ENCODE measurements at places on chromosomes 3 and 15.

DNA sequence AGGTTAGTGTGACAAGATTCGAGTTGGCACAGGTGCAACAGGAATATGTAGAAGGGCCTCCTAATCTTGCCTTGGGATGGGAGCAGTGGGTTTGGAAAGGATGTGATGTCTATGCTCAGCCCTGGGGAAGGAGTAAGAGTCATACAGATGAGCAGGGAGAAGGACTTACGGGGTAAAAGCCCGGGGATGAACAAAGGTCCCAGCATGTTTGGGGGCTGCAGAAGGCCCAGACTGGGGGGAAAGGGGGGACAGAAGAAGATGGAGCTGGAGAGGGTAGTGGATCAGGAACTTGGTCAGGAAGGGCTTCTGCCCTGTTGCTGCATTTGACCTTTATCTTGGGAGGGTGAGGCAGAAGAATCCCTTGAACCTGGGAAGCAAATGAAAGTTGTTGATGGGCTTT lies 240.1 kb upstream of the ST8SIA2 start:
- DNase-seq, result no peak

DNA sequence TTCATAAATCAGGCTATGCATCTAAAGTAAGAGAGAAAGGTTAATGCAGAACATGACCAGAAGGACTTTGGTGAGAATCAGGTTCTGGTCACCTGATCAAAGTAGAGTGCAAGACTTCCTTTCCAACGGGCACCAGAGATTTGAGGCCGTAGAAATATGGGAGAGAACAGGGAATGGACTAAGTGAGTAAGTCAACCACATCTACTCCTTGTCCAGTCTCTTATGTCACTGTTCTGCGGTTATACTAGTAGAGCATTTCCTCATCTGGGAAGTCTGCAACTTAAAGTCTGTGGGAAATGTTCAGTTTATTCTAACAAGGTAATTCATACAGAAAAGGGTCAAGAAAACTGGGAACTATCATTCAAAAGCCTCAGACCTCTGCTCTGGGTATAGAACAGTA lies 232.8 kb downstream of the CPNE4 start:
- no peak for DNase-seq

- DNase-seq, result no peak
These were observed 16.6 kb upstream of the EHHADH start for GRCh38 chr3:185270262-185270955.

DNA sequence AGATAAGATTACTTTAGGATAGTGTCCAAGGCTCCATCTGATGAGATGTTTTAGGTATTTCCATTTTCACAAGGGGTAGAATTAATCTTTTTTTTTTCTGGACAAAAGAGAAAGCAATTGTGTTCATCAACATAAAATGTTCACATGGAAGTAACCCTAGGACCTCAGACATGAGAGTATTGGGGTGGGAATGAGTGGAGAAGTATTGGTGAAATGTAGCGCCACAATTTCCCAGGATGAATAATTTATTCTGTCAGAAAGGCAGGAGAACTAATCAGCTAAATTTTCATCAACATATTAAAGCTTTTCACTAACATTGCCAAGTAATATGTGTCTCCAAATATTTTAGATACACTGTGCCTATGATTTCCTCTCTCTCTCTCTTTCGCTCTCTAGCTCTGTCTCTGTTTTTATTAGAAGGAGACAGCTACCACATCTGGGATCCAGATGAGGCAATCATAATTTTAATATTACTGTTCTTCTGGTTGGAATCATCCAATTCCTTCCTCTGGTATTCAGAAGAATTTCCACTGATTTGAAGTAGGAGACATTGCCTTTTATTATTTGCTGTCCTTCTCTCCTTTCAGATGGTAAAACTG lies 21.6 kb upstream of the ZNF280D start:
- no peak for DNase-seq

DNA sequence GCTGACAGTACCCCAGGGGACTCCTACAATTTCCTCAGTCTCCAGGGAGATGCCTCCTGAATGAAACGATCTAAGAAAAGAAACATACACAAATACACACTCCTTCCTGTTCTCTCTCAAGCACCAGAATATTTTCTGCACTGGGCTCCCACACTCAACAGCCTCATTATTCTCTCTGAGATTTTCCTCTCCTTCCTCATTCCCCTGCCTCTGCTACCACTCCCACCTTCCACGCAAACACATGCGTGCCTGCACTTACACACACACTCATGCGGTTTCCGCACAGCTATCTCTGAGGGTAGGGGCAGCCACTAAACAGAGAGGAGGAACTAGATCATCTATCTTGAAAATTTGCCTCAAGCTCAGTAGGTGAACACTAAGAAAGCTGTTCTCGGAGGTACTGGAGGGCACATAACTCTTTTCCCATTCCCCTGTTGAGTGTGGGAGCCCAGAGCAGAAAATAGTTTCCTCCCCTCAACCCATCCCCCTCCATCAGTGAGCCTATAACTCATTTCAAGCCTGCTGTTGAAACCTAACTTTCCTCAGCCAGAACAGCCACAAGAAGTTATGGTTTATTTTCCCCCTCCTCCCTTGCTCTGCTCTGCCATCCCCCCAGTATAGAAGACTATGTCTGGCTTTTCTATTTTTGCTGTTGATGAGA lies 30.5 kb upstream of the TIPARP start:
- peak; percentile 32 for DNase-seq

DNA sequence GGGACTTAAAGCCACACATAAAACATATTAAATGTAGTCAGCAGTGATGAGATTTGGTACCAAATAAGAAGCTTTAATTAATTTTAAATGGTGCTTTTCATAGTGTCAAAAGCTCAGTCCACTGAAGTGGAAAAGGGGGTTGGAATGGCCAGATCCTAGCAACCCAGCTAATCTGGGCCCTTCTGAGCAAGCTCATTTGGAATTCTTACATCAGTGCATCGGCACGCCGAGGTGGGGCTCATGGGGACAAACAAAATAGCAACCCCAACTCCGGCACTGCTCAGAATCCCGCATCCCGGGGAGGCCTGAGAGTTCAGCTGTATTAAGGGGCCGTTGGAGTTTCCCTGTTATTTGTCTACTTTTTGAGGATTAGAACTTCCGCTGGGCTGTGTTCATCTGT lies 526.4 kb downstream of the SOX2 start:
- DNase-seq, result no peak

- DNase-seq, result no peak
These were observed 108.1 kb upstream of the THBS1 start for GRCh38 chr15:39472621-39473297.

- no peak for DNase-seq
These were observed 1.4 kb downstream of the WNT7A start for GRCh38 chr3:13878281-13879101.

- no peak for DNase-seq
These were observed 276.1 kb upstream of the GOLGA6L4 start for GRCh38 chr15:83959477-83959876.

DNA sequence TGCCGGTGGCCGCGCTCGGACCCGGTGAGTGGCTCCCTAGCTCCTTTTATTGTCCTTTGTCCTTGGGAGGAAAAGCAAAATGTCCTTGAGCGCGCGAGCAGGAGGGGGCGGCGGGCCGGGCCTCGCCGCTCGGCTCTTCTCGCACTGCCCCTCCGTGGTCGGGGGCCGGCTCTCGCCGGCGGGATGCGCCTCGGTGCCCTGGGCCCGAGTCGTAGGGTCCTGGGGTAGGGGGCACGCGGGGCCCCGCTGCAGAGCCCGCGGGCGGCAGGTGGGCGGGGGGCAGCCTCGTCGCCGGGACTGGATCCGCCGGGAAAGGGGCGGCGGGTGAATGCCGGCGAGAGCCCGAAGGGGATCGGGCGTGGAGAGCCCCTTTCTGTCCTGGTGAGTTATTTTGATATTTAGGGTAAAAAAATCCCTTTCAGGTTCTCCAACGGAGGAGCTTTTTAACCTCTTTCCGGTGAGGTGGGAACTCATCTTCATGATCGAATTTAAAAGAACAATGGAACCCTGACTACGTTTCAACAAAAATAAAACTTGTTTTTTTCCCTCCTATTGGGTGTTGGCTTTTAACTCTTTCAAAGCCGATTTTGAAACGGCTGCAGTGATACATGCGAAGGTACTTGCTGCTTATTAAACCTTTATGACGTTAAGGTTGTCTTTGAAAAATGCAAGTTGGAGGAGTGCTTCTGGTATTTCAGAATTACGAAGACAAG lies 16.8 kb upstream of the CHD2 start:
- DNase-seq, result no peak

GRCh38 chr15:49624056-49624455 lies 3.2 kb downstream of the DTWD1 start:
- no peak for DNase-seq

DNA sequence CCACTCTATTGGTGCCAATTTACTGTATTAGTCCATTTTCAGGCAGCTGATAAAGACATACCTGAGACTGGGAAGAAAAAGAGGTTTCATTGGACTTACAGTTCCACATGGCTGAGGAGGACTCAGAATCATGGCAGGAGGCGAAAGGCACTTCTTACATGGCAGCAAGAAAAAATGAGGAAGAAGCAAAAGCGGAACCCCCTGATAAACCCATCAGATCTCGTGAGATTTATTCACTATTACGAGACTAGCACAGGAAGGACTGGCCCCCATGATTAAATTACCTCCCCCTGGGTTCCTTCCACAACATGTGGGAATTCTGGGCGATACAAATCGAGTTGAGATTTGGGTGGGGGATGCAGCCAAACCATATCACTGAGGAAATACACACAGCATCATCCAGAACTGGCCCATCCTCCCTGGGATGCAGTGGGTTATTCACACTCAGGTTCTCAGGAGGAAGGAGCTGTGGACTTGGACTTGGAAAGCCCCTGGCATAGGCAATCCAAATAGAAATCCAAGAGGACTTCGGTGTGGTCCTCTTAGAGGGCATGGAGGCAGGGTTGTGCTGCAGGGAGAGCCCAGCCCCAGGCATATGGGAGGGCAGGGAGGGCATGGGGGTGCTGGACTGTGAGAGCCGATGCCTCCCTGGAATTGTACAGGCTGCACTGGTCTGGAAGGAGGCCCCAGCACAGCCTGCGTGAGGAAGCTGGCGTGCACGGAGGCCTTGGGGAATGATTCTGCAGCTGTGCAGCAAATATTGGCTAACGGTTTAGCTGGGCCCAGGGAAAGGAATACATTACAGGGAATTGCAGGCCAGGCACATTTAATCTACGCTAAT lies 62.9 kb downstream of the EFCAB12 start:
- no peak for DNase-seq

DNA sequence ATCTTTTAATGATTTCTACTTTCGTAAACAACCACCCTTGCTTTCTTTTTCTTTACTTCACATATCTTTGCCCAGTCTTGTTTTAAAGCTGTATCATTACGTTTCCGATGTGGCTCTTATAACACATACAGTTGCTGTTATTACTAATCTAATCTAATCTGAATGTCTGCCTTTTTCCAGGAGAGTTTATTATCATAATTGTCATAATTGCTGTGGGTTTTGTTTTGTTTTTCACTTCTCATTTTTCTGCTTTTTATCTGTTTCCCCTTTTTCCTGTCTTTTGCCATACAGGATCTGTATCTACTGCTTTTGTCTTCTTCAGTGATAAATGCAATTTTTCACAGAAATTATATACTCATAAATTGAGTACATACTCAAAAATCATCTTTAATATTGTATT lies 24.9 kb downstream of the HACL1 start:
- no peak for DNase-seq

- DNase-seq, result peak; percentile 7
These were observed 1.4 kb upstream of the MAGEL2 start for GRCh38 chr15:23648920-23649515.

DNA sequence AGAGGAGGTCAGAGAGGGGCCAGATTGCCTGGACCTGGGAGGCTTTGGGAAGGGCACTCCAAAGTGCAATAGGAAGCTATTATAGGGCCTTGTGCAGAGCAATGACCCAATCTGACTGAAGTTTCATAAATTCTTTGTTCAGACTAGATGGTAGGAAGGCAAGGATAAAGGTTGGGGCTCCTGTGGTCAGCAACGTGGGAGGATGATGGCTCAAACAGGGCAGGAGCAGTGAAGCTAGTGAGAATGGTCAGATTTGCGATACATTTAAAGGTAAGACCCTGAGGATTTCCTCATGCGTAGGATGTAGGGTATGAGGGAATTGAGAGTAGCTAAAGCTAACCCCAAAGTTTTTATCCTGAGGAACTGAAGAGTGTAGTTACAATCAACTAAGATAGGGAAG lies 139.0 kb downstream of the USP13 start:
- no peak for DNase-seq

DNA sequence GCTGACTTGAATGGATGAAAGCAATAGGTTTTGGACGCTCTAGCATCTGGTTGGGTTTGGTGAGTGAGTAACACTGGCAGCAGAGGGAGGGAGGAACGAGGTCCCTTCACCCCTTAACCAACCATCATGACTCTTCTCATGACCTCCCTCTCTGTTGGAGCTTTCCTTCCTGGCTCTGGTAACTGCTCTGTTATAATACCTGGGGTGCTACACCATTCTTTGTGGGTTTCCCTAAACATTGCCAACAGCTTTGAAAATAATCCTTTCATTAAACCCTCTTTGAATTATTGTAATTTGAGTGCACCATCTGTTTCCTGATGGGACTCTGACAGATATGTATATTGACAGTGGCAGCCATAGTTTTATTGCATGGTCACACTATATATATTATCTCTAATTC lies 146.2 kb upstream of the PTPRG start:
- DNase-seq, result no peak

- DNase-seq, result no peak
These were observed 6.7 kb upstream of the ACSBG1 start for GRCh38 chr15:78241017-78241416.

- no peak for DNase-seq
These were observed 56.9 kb upstream of the PHLDB2 start for GRCh38 chr3:111802163-111802625.

DNA sequence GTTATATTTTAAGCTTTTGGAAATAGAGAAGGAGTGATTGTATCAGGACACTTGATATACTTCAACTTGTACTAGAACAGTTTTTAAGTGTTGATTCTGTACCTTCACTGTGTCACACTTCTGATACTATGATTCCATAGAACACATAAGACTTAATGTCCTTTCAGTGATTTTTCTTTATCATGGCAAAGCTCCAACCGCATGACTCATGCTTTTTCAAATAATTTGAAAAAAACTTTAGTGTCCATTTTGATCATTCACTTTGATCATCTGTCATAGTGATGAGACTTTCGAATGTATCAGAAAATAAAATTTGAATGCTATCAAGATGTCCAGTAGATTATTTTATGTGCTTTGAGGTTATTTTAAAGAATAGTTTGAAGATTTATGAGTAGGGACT lies 32.0 kb downstream of the AP4E1 start:
- no peak for DNase-seq

DNA sequence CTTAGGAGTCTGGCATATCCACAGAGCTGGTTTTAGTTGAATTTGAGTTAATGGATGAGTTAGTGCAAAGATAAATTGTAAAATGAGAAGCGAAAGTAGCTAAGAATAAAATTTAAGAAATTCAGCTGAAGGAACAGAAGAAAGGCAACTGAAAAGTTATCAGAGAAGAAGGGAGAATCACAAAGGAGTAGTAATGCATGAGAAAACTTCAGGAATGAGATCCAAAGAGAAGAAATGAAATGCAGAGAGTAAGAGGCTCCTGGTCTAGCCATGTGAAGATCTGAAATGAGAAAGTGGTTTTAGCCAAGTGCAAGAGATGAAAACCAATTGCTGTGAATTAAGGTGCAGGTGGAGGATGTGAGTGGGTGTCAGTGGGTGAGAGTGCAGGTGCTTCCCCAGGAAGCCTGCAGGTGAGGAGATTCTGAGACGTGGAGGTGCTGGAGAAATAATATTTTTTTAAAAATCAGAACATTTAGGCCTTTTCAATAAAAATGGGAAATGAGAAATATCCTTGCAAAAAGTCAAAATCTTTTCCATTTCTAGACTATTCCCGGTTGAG lies 18.5 kb downstream of the KBTBD8 start:
- DNase-seq, result no peak

Data from KG1 (cell line).